ENCODE measurements at places on chromosomes 3 and 15.

GRCh38 chr3:23667536-23668429, 138.0 kb upstream of the UBE2E1 start:
- no peak for DNase-seq

DNA sequence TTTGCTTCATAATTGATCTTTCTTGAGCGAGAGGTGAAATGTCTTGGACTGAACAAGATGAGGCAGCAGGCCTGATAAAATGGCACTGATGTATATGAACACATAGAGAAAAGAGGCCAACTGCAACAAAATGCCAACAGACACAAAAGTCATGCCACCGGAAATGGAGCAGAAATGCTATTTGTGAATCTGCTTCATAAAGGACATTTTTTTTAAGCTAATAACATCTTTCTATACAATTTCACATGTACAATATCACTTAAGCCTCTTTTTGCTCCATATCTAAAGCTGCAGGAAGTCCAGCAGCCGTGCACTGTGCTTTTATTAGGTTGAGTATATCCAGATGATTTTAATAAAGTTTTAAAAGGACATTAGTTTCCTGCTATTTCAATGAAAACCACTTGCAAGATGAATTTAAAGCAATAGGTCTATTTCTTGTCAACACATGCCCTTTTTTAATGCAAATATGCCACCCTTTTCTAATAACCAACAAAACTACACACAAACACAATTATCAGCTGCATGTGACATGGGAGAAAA, 169.2 kb upstream of the ADAMTS9 start:
- DNase-seq, result no peak

DNA sequence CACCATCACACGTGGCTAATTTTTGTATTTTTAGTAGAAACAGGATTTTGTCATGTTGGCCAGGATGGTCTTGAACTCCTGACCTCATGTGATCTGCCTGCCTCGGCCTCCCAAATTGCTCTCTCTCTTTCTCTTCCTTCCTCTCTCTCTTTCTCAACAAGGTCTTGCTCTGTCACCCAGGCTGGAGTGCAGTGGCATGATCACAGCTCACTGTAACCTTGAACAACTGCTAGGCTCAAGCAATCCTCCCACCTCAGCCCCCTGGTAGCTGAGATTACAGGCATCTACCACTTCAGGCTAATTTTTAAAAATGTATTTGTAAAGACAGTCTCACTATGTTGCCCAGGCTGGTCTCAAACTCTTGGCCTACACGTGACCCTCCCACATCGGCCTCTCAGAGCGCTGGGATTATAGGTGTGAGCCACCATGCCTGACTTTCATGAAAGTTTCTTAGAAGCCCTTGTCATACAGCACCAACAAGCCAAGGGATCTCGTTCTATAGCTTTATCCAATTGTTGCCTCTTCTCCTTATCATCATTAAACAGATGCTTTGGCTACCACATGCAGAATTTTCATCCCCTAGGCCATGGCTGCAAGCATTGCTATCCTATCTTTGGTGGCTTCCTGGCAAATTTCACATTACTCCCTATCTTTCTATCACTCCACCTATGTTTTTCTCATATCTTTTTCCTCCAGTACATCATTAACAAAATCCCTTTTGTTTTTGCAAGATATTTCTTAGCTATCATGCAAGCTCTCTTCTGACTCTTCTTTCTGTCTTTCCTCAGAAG, 5.7 kb downstream of the CCDC32 start:
- no peak for DNase-seq

- no peak for DNase-seq
Observed at GRCh38 chr3:58009026-58009748, 965 bp downstream of the FLNB start.

DNA sequence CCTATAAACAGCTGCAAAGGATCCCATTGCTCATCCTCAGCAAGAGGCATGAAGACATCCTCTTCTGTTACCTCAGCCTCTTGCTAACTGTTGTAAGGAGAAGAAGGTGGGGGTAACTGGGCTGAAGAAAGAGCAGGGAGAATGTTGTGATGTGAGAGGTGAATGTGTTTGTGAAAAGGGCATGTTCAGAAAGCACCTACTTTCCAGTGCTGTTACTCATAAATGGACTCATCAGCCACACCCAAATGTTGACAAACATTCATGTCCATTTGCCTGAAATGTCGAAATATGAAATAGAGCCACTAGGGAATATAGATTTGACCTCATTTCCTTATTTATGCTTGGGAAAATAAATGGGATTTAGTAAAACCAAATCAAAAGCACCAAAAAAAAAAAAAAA, 12.6 kb downstream of the SLC24A1 start:
- DNase-seq, result no peak

Data from DMS153 (cell line).